ENCODE measurements at places on chromosomes 7 and 10.

GRCh38 chr7:7795630-7796121 is 77.3 kb upstream of the RPA3 start:
- DNase-seq: no peak

DNA sequence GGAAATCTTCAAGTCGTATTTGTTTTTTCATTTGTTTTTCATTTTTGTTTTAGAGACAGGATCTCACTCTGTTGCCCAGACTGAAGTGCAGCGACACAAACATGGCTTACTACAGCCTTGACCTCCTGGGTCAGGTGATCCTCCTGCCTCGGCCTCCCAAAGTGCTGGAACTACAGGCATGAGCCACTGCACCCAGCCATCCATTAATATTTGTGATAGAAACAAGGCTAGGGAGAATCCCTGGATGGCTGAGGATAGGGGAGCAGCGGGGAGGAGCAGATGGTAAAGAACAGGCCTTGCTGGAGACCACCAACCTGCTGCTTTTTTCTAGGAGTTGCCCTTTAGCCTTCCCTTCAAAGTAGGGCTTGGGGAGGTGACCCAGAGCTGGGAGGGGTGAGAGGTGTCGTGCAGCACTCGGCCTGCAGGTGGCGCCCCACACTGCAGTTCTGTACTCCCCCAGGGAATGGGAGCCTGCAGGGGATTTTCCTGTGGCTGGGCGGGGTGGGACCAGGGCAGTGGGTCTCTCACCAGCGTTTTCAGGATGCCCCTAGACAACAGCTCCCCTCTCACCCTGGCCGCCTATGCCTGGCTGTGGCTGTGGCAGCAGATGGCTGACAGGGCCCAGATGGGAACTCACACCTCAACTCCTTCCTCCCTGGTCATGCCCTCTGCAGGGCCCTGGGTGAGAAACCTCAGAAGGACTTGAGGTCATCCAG is 12.6 kb upstream of the CDH23 start:
- DNase-seq: peak; percentile 88

DNA sequence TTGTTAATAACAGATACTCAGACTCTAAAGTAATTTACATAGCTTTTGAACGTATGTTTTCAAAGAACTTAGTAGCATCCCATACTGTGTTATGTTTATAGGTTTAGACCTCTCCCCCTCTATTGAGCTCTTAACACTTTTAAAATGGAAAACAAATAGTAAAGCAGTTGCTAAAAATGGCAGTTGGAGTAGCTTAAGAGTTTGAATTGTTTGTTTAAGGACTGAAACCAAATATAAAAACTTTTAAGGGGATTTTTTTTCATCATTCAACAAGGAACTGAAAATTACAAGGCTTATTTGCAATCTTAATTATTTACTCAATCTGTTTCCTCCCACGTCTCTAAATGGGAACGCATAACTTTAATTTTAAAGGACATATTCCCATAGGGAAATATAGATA is 1.6 kb upstream of the SPAG6 start:
- DNase-seq: no peak

- no peak for DNase-seq
These were observed 166.7 kb upstream of the PRKCQ start for GRCh38 chr10:6746782-6747181.

DNA sequence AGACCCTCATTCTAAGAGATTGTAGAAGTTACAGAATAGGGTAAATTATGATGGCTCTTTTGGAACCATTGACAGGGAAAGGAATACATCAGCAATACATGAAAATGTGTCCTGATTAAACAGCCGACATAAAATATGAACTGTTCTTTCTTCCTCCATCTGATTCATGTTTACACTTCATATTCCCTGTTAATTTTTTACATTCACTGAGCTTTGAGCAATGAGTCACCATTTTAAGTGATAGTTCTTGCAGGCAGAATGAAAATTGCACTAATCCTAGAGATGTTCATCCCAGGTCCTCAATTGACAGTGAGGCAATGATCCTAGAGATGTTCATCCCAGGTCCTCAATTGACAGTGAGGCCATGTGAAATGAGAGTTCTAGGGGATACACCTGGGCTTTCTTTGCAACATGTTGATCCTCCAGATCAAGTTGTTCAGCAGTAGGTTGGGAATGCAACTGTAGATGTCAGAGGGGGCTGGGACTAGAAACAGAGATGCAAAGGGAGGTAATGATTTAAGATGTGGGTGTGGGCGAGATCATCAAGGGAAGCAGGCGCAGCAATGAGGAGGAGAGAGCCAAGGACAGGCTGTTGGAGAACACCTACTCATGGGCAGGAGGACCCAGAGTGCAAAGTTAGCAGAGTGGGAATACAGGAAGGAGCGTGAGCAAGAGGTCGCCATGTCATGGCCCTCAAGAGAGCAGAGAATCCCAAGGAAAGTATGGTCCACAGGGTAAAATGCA is 138.7 kb downstream of the ZNF365 start:
- DNase-seq: no peak

DNA sequence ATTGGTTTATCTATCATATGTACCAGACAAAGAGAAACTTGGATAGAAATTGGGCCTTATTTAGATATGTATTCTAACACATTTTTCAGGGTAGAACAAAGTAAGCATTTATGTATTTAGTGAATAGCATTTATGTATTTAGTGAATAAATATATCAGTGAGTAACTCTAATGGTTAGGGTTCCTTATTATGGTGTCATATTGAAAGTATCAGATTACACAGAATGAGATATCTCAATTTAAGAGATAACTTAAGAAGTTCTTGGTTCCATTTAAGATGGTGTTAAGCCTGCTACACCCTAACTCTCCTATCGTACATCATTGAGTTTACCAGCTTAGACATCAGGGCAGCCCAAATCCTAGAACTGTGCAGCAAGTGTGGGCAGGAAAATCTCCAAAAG is 35.9 kb upstream of the DMTF1 start:
- DNase-seq: no peak

- DNase-seq: no peak
These were observed 741.3 kb upstream of the FZD8 start for GRCh38 chr10:36383349-36383748.
